ENCODE measurements at places on chromosomes 1 and 21.

DNA sequence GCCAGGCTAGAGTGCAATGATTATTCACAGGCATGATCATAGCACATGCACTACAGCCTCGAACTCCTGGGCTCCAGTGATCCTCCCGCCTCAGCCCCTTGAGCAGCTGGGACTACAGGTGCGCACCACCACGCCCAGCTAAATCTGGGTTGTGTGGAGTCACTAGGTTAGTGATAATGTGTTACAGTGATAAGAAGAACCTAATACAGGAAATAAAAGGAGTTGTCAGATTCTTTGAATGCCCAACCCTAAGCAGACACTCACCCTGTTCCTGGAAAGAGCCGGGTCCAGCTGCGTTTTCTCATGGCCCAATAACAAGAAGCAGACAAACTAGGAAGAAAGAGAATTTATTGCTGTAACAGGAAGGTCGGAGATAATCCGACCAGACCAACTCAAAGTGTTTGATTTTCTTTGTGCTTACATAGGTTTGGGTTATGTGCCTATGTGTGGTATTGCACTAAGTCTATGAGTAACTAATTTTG, 8.8 kb downstream of the IFNGR2 start:
- DNase-seq: no peak

- DNase-seq: peak; percentile 46
Observed at GRCh38 chr1:29498126-29499103, 262.1 kb downstream of the PTPRU start.

DNA sequence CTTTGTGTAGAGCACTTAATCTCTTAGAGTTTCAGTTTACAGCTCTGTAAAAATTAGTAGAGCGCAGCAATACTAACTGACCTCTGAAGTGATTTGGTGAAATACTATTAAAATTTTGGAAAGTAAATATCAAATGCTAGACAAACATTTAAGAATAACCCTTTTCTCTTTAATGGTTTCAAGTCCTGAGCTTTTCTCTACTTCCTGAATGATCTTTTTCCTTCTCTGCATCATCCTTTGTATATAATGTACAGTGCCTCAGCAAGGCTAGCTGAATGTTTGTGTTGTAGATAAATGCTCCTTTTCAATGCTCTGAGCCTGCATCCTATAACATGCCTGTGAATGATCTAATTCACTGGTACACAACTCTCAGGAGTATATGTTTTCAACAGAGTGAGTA, 272.9 kb downstream of the ADGRL2 start:
- no peak for DNase-seq

- DNase-seq: no peak
Observed at GRCh38 chr1:61356995-61357394, 274.6 kb downstream of the NFIA start.

DNA sequence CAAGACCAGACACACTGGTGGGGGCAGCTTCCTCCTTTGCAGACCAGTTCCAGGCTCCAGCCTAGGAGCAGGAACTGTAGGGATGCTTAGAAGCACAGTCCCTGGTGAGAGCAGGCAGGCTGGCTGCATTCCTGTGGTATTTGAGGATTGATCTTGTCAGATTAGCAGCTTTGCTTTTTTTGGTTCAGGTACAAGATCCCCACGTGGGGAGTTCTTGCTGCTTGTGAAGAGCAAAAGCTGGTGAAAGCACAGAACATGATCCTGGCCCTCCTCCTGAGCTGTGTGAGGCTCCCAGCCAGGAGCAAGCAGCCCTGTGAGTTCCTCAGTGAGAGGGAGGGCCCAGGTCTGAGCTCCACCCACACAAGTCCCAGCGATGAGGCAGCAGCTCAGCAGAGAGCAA, 75.3 kb upstream of the ARTN start:
- DNase-seq: no peak

All from activated effector memory CD4-positive, alpha-beta T cell treated with anti-CD3 and anti-CD28 coated beads, Interleukin-2, amount 50 U/mL, for 16 hours (primary cell).